ENCODE measurements at places on chromosomes 3 and 15.
A peak's percentile ranks its signal among the peaks of the same experiment; 100 is the strongest.

DNA sequence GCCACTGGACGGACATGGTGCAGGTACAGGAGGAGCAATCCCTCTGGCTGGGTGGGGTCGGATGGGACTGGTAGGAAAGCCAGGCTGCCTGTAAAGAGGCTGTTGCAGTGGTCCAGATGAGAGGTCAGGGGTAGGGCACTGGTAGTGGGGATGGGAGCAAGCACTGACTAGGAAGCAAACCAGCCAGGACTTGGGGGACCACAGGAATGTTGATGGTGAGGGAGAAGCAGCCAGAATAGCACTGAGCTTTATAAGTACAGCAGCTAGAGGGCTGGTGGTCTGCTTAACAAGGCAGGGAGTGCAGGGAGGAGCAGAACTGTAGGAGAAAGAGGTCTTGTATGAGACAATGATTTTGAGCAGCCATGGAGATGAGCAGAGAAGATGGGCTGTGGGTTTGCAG lies 38.7 kb upstream of the PTPN23 start:
- no peak for DNase-seq

- DNase-seq: peak; percentile 87
These were observed 17.2 kb upstream of the GNB5 start for GRCh38 chr15:52208306-52208946.

DNA sequence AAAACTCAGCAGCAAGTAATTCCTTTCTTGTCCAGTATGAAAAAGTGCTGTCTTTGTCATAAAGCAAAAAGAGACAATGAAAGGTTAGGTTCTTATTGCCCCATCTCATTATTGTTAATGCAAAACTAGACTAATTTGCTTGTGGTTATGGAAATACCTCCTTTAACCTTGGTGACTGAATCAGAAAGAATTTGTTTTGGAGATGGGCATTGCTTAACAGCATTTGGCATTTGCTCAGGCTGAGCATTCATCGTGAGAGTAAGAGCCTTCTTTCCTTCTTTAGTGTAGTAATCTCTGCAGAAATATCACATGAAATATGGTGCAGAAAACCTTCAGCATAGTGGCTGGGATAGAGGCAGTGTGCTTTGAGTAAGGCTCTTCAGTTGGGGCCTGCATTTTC lies 103.1 kb downstream of the CNTN6 start:
- no peak for DNase-seq

- no peak for DNase-seq
These were observed 47.4 kb upstream of the TPM1 start for GRCh38 chr15:62994975-62995681.

GRCh38 chr15:67202991-67203390 lies 51.5 kb downstream of the AAGAB start:
- no peak for DNase-seq

DNA sequence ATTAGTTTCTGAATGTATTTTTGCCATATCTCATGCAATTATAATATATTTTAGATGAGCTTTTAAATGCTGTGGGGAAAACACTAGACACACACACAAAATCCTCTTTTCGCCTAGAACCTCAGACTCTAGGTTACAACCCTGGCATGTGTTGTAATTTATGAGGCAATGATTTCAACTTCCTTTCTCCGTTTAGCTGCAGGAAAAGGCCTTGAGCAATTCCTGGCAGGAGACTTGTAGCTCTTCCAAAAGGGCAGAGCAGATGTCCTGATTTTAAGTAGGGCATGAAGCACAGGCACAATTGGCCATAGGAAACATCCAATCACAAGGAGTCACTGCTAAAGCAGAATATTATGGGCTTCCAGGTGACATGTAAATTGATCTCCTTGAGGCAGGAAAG lies 82.0 kb downstream of the GPR156 start:
- no peak for DNase-seq

DNA sequence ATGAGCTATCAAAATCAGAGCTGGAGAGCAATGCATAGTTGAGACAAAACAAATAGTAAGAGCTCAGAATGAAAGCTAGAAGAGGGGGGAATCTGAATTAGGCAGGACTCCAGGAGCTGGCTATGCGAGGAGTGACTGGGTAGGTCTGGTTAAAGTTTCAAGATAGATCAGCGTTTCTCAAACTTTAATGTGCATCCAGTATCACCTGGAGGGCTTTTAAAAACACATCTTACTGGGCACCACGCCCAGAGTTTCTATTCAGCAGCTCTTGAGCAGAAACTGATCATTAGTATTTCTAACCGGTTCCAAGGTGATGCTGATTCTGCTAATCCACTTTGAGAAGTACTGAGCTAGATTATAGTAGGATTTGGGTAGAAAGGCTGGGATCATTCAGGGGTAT lies 96.2 kb upstream of the ACP3 start:
- no peak for DNase-seq

DNA sequence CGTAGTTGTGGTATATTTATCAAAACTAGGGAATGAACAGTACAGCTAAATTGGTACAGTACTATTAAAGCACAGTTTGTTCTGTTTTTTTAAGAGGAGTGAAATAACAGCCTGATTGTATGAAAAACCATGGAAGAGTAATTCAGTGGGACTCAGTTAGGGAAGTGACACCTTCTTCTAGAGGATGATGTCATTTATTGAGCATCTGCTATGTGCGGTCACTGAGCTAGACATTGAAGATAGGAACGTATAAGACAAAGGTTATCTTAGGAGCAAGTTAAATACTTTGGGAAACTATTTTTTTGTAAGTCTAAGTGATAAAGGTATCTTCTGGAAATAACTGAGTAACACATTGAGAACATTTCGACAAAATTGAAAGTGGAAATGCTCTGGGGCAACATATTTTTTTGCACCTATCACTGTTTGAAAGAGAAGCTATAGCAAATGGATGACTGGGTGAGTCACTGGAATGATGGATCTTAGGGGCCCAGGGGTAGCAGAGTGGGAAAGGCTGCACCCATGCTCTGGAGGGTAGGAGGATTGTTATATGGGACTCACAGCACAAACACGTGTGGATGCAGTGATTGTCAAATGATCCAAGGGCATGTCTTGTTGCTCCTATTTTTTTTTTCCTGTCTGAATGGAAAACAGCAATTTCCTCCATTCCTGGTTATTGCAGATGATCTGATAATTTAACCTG lies 43.0 kb downstream of the OXNAD1 start:
- no peak for DNase-seq

- DNase-seq: no peak
These were observed 173.8 kb downstream of the FNDC3B start for GRCh38 chr3:172213200-172213599.

DNA sequence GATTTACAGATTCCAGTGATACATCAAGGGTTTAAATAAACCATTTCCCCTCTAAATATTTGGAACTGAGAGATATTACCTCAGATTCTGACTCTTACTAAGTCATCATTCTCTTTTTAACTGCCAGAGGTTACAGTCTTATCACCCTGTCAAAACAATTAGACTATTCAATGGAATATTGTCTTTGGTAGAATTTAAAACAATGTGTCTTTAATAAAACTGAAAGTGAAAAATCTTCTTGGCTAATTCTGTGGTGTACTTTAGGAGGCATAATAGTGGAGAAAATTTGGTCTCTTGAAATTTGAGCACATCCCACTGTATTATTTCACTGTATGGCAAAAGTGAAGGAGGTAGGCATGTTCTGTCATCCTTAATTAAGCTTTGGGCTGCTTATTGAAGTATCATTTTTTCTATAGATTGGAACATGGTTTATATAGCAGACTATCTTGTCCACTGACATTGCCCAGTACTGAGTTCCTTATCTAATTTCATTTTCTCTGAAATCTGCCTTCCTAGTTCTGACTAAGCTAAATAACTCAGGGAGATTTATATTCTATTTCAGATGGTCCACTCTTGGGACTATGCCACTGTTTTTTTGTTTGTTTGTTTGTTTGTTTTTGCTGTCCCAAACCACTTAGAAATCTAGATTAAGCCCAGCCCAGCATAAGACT lies 48.0 kb upstream of the UTS2B start:
- no peak for DNase-seq

DNA sequence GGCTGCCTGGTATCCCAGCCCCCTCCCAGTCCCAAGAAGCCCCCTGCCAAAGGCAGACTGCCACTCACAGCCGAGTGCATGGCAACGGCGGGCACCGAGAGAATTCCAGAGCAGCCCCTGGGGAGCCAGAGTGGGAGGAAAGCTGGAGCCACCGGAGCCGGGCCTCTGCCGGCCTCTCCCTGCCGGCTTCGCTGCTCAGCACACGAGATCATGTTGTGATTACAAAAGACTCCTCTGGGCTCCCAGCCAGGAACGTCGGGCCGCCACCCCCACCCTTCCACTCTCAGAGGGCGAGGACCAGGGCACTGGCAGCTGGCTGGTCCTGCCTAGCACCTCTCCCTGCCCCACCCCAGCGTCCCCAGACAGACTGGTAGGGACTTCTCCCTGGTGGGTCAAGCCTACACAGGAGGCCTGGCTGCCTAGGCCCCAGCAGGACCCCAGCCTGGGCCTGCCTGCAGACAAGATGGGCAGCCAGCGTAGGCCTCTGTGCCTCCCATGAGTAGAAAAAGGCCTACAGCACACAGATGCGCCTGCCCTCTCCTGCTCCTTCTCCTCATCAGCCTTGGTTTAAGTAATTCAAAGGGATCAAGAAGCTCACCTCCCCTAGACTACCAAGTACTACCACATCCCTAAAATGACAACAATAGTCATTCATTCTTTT lies at the start of gene CCDC9B:
Gene CCDC9B (minus strand): TSS at position 200 of the 661 bp plus-strand sequence. CDS start 120 bp downstream, at position 80.
- no peak for DNase-seq

- no peak for DNase-seq
These were observed 43.9 kb downstream of the GOLIM4 start for GRCh38 chr3:168051531-168052471.

DNA sequence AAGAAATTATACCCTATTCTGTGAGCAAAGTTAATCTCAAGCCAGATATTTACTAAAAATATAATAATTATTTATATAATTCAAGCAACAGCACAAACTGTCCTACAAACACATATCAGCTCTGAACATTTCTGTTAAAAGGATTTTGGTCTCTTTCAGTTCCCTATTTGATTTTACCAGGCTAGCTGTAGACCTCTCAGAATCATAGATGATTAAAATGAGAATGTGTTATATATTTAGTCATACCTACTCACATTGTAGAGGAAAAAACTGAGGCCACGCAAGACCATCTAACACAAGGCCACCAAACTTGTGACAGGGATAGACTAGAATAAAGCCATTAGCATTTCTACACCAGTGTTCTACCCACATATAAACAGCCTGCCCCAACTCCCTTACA lies 28.5 kb downstream of the ACKR4 start:
- no peak for DNase-seq

GRCh38 chr15:74815961-74816360 lies 3.3 kb downstream of the LMAN1L start:
- no peak for DNase-seq

DNA sequence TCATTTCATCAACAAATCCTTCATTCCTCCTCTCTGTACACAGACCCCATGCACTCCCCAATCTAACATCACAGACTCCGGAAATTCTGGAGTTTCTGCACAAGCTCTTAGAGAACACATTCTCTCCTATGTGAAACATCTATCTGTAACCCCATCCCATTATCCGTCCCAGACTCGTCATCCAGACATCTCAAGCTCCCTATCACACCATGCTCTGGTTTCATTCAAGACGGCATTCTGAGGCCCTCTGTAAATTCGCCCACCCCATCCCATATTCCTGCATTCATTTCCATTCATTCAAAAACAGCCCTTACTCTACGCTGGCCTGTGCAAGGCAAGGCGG lies 575 bp downstream of the LEO1 start:
- no peak for DNase-seq

DNA sequence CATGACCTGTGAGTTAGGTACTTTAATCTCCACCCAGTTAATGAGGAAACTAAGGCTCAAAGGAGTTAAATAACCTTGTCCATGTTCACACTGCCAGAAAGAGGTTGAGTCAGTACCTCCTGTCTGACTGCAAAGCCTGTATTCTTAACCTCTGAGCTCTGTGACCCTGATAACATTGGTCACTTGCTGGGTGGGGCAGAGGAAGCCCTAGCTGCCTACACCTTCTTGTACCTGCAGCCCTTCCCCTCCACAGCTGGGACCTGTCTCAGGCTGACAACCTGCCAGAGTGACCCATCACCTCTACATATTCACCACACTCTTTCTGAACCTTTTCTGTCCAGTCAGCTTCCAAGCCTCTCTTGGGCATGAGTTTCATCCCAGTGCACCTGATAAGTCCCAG lies 106.1 kb upstream of the HES1 start:
- DNase-seq: no peak

GRCh38 chr15:85710340-85710842 lies 84.3 kb downstream of the KLHL25 start:
- peak; percentile 60 for DNase-seq

DNA sequence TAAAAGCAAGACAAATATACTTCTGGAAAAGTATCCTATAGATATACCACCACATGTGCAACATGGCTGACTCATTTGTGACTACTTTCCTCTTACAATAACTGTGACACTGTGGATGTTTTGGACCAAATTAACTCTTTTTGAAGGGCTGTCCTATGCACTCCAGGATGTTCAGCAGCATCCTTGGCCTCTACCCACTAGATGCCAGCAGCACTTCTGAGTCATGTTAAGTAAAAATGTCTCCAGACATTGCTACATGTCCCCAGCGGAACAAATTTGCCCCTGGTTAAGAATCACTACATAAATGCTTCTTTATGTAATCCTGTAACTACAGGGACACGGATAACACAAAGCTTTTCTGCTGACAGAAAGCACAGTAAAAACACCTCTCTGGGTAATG lies 32.0 kb downstream of the RUVBL1 start:
- DNase-seq: no peak

GRCh38 chr3:63911509-63911872 lies 692 bp downstream of the SCAANT1 start:
- DNase-seq: no peak

GRCh38 chr3:72595927-72596610 lies 252.2 kb downstream of the SHQ1 start:
- no peak for DNase-seq

DNA sequence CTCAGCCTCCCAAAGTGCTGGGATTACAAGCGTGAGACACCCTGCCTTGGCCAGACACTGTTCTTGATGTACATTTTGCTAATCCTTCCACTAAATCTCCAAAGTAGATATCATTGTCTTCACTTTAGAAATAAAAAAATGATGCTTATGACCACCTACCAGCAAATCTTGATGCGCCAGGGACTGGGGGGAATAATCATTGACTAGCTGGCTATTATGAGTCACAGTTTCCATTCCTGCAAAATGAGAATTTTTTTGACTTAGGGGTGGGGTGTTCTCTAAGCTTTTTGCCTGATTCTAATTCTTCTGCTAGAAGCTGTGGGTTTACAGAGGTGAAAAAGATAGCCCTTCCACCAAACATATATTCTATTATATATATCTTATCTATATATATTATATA lies 17.1 kb upstream of the RFC4 start:
- DNase-seq: no peak

- no peak for DNase-seq
These were observed 9.4 kb upstream of the RAD18 start for GRCh38 chr3:8972639-8973038.

All from activated T-cell treated with anti-CD3 and anti-CD28 coated beads, Interleukin-2, amount 50 U/mL, for 48 hours (primary cell).